ENCODE measurements at places on chromosomes 2 and 18. TPM values are rescaled to one million over a fixed set of nuclear protein-coding genes. Genes with fewer than 3 reads are reported as not detected.

The TSPYL6 gene
- not detected for polyA plus RNA-seq

The KCNS3 gene
- polyA plus RNA-seq: not detected

The PLCL1 gene
- polyA plus RNA-seq: 5.5 TPM

The COLEC11 gene
- 0.30 TPM for polyA plus RNA-seq

The PPP1R1C gene
- polyA plus RNA-seq: not detected

The REG3G gene
- polyA plus RNA-seq: not detected

The DSG3 gene
- polyA plus RNA-seq: 0.03 TPM

The ACVR1C gene
- 2.4 TPM for polyA plus RNA-seq

The GNAL gene
- polyA plus RNA-seq: 0.20 TPM

The ADRA2B gene
- not detected for polyA plus RNA-seq

The NGEF gene
- polyA plus RNA-seq: not detected

The MERTK gene
- 0.09 TPM for polyA plus RNA-seq

The ZBTB14 gene
- polyA plus RNA-seq: 16.5 TPM

The CXCR1 gene
- not detected for polyA plus RNA-seq

The SLC14A1 gene
- polyA plus RNA-seq: 1.8 TPM

The MARCO gene
- not detected for polyA plus RNA-seq

The GAREM1 gene
- polyA plus RNA-seq: 1.1 TPM

The DUSP2 gene
- 303 TPM for polyA plus RNA-seq

The TMEM37 gene
- polyA plus RNA-seq: not detected

The BOLL gene
- polyA plus RNA-seq: not detected

The DOK6 gene
- polyA plus RNA-seq: 0.15 TPM

The OR6B2 gene
- polyA plus RNA-seq: not detected

The MYCN gene
- polyA plus RNA-seq: not detected

The RAD51AP2 gene
- not detected for polyA plus RNA-seq

The AOX1 gene
- not detected for polyA plus RNA-seq

The IWS1 gene
- 39.6 TPM for polyA plus RNA-seq

The CYTIP gene
- polyA plus RNA-seq: 163 TPM

The NOL4 gene
- polyA plus RNA-seq: not detected

The ROCK2 gene
- 18.8 TPM for polyA plus RNA-seq

The MDH1 gene
- polyA plus RNA-seq: 380 TPM

The VAMP8 gene
- polyA plus RNA-seq: 612 TPM

The CDKL4 gene
- not detected for polyA plus RNA-seq

The KCNJ3 gene
- polyA plus RNA-seq: not detected

The SFT2D3 gene
- 1.5 TPM for polyA plus RNA-seq

The TMEFF2 gene
- polyA plus RNA-seq: not detected

The ACOXL gene
- polyA plus RNA-seq: not detected

The PREB gene
- polyA plus RNA-seq: 65.5 TPM

The DCDC2C gene
- not detected for polyA plus RNA-seq

The PSTPIP2 gene
- polyA plus RNA-seq: 19.7 TPM

The SERPINB13 gene
- polyA plus RNA-seq: not detected

The MIB1 gene
- polyA plus RNA-seq: 6.7 TPM

The MATN3 gene
- polyA plus RNA-seq: not detected

The ESPNL gene
- not detected for polyA plus RNA-seq

The ACMSD gene
- not detected for polyA plus RNA-seq

The C1GALT1C1L gene
- polyA plus RNA-seq: not detected

The SP140 gene
- polyA plus RNA-seq: 34.2 TPM

The SCG2 gene
- polyA plus RNA-seq: not detected

The ANKRD12 gene
- 141 TPM for polyA plus RNA-seq

The ZNF892 gene
- polyA plus RNA-seq: 0.61 TPM

The ERICH2 gene
- polyA plus RNA-seq: not detected

The FSHR gene
- not detected for polyA plus RNA-seq

The CRYBA2 gene
- not detected for polyA plus RNA-seq
